ENCODE measurements at places on chromosomes 5 and 9.

GRCh38 chr9:12922224-12922866 lies 147.5 kb downstream of the LURAP1L start:
- peak; percentile 17 for DNase-seq

DNA sequence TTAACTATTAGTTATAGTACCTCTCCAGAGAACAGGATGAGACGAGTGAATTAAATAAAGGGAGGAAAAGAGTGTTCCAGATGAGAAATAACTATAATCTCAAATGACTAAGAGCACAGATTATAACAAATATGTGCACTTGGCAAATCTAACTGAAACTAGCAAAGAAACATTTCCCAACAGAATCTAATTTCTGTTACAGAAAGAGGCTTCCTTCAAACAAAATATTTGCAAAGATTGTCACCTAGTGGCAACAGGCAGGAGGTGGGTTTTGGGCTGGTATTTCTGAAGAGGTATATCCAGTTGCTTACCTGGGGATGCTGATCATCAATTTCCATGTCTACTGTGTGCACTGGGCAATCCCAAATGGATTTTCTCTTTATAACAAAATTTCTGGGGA lies 5.6 kb upstream of the SPDL1 start:
- peak; percentile 66 for DNase-seq

GRCh38 chr5:18312016-18312415 lies 677.8 kb downstream of the TAF11L14 start:
- DNase-seq, result no peak

GRCh38 chr9:36443581-36443980 lies 43.5 kb upstream of the RNF38 start:
- no peak for DNase-seq

GRCh38 chr5:68950125-68950524 lies 143.7 kb upstream of the SLC30A5 start:
- no peak for DNase-seq

DNA sequence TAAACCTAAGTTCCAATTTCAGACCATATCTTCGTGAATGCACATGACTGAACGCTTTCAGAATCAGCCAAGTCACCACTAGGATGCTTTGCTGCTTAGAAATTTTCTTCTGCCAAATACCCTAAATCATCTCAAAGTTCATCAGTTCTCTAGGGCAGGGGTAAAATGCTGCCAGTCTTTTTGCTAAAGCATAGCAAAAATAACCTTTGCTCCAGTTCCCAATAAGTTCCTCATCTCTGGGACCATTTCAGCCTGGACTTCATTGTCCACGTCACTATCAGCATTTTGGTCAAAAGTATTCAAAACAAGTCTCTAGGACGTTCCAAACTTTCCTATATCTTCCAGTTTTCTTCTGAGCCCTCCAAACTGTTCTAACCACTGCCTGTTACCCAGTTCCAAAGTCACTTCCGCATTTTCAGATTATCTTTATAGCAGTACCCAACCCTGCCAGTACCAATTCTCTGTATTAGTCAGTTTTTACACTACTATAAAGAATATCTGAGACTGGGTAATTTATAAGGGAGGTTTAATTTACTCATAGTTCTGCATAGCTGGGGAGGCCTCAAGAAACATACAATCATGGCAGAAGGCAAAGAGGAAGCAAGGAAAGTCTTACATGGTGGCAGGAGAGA lies 74.8 kb downstream of the NR3C1 start:
- no peak for DNase-seq

DNA sequence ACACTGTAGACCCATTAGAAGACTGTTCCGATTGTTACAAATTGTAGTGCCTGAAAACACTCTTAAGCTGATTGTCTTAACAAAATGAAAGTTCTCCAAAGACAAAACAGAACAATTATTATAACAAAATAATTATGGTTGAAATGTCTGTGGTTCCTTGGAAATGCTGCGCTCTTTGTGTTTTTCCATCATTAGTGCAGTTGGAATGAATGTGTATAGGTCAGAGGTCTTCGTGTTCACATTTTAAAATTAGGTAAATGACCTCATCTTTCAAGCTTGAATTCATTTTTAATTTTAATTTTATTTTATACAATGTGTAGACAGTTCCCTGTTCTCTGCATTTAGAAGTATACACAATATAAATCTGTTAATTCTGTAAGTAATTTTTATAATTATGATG lies 56.7 kb upstream of the NXNL2 start:
- no peak for DNase-seq

DNA sequence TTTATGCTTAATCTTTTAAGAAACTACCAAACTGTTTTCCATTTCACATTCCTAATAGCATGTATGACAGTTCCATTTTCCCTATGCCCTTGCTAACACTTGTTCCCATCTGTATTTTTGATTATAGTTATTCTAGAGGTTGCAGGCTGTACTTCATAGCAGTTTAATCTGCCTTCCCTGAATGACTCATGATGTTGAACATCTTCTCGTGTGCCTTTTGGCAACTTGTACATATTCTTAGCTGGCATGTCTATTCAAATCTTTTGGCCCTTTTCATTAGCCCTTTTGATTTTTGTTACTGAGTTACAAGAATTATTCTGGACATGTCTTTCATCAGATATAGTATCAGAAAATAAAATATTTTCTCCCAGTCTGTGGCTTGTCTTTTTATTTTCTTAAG lies 320.3 kb downstream of the DIRAS2 start:
- no peak for DNase-seq

DNA sequence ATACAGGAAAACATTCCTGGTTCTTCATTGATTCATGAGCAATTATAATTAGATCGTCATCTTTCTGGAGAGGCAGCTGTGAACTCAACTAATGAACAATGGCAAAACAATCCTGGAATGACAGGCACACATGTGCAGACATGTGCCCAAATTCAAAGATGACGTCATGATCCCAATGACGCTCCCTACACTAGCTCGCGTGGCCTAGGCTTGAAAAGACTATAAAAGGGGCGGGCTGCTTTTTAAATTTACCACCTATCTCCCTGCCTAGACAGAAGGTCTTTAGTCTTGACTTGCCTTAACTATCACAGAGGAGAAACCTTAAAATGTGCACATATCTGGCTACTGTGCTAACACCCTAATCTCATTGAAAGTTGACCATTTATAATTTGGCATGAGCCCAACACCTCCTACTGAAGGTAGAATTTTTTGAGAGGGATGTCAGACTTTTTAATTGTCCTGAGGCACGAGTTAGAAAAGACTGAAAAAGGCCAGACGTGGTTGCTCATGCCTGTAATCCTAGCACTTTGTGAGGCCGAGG lies 88.2 kb downstream of the PRRT1B start:
- peak; percentile 43 for DNase-seq

DNA sequence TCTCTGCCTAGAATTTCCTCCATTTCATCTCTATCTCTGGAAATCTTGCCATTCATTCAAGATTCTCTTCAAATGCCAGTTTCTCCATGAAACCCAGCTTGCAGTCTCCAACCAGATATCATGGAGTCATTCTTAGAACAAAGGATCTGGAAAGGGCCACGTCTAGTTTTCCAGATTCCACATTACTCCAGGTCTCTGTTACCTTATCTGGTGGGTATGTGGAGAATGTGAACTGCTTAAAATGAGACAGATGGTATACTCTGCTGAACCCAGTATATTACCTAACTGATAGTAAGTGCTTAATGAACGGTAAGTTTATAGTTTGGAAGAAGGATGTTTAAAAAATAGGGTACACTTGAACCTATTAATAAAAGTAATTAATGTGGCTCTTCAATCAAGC lies 52.3 kb upstream of the ZSWIM6 start:
- peak; percentile 59 for DNase-seq

DNA sequence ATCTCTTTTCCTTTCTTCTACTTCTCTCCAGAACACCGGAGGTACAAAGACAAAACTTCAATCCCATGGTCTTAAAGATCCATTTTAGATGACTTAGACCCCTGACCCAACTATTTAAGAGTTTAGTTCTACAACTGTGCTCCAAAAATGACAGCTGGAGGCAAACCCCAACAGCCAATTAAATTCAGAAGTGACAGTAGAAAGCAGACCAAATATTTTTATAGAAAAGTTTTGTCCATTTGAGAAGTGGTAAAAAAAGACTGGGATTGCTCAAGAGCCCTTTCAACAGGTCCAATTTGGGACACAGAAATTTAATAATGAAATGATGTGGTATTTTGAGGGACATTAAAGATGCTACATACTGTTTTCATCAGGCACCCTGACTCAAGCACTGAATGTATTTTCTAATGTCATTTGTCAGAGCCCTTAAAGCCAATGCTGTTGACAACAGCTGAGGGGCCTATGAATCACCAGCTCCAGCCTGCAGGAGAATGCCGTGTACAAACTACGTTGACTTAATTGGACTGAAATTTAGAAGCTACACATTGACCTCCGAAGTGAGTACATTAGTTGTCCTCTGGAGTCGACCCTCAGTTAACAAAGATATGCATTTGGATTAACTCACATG lies 147.5 kb upstream of the PIK3R1 start:
- peak; percentile 78 for DNase-seq

DNA sequence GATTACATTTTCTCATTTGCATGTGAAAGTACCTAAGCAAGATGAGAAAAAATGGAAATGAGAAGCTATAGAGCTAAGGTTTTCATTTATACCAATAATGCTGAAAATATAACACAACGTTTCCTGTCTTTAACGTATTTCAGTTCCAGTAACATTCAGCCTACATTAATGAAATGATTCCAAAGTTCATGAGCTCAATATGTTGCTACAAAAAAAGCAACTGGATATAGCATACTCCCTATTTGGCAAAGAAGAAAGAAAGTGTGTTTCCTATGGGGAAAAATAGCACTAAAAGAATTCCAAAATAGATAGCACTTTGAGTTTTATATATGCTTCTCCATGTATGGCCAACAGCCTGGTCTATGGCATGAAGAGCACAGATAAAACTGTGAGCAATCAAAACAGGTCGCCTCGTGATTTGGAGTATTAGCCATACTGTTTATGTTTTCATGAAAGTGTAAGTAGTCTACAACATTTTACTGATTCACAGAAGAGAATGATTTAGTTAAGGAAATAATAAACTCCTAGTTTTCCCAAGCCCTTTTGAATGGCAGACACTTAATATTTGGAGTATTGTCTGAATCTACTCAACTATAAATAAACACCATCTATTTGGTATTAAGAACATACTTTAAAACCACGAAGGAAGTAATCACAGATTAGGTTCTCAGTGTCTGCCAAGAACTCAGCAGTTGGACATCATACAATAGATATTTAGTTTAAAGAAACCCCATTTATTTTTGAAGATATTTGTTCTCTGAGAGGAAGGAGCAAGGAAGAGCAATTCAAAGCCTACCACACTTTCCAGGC lies 258.7 kb upstream of the RASA1 start:
- DNase-seq, result peak; percentile 10

DNA sequence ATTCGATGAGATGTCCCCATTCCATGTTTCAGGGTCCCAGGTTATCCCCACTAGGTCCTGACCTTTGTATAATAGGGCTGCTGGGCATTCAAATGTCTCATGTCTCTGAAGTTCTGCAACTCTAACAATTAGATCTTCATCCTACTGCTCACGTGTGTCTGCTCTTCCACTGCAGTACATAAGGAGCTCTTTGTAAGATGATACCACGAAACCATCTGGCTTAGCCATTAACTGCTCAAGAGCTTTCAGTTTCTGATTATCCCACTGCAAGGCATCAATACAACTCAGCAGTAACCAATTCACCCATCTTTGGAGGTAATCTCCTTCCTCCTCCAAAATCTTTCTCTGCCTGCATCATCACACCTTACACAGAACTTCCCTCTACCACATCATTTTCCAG lies 49.9 kb upstream of the PPP2CA start:
- DNase-seq, result no peak

DNA sequence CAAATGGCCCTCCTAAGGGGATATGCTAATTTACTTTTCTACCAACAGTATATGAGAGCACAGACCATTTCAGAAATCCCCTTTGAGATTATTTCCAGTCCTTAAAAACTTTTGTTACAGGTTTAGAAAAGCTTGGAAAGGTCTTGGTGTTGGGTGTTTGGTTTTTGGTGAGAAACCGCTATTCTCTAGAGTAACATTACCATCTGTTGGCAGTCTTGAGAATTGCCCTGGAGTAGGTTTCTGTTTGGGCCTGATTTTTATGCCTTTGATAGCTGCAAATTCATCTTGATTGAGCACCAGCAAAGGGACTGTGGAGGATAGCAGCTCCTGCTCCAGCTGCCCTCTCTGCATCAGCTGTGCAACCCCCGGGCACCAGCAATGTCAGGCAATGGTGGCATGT lies 8.0 kb downstream of the NUDT2 start:
- DNase-seq, result no peak

DNA sequence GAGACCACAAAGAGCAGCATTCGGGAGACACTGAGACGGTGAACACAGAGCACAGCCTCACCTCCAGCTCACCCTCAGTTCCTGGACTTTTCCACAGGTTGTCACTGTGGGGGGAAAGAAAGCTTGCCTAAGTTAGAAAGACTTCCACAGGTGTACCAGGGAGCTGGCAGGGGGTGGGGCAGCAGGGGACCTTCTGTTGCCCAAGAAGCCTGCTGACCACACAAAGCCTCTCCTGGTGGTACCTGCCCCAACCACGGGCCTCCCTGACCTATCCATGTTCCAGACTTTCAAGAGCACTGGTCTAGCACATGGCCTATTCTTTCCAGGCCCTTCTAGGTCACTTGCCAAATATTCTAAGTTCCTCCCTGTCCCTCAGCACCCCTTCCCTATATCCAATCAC lies 550.8 kb downstream of the BNC2 start:
- no peak for DNase-seq

DNA sequence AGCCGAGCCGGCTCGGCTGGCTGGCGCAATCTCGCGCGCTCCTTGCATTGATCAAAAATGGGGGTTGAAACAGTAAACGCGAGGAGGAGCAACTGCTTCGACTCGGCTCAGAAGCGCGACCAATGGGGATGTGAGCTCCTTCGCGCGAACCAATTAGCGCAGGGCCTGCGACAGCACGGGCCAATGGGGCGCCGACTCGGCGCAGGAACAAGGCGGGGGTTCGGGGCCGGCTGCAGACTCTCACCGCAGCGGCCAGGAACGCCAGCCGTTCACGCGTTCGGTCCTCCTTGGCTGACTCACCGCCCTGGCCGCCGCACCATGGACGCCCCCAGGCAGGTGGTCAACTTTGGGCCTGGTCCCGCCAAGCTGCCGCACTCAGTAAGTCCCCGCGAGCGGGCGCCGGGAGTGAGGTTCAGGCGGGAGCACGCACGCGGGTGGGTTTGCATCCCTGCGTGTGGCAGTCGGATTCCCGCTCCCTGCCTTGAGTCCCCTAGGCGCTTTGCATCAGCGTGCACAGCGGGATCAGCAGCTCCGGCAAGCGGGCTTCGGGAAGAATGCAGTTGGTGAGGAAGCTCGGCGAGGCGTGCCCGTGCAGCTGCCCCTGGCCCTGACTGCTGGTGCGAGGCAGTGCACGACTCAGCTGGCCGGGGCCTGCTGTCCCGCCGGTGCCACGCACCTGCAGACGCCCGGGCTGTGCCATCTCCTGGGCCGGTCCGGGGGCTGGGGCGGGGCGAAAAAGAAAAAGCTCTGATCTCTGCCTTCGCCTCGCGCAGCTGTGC lies at the start of gene PSAT1:
Gene PSAT1, plus strand, starts transcription at position 233 of the 779 bp plus-strand sequence. Its CDS starts 86 bp downstream, at position 319.
- peak; percentile 99 for DNase-seq

DNA sequence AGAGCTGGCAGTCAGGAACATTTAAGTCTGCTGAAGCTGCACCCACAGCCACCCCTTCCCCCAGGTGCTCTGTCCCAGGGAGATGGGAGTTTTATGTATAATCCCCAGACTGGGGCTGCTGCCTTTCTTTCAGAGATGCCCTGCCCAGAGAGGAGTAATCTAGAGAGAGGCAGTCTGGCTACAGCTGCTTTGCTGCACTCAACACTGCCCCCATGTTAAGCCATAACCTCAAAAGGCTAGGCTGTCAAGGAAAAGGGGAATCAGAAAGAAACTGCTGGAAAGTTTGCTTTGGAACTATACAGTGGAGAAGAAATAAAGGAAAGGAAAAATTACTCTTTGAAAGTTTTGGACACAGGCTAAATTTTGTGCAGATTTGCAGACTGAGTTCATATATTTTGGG lies 127.2 kb downstream of the MACIR start:
- DNase-seq, result no peak
